ENCODE measurements at places on chromosomes 12 and 14.
A peak's percentile ranks its signal among the peaks of the same experiment; 100 is the strongest.

DNA sequence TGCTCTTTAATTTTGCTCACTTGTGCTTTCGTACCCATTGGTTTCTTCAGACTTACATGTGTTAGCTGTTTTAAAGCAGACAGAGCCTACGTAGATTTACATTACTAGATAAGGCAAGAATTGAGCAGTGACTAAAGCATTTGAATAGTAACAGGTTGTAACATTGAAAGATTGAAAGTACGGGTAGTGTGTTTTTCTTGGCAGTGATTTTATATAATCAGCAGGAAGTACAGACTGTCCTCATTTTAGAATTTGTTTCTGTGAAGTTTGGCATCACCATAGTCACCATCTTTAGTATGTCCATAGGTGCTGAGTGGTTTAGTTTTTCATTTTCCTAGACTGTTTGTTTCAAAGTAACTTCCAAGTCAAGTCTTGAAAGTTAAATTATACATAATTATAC is 14.0 kb downstream of the RTRAF start:
- DNase-seq, result no peak

GRCh38 chr12:59113831-59114615 is 193.7 kb upstream of the LRIG3 start:
- peak; percentile 78 for DNase-seq

- no peak for DNase-seq
Measured at GRCh38 chr12:76407710-76408109, 59.5 kb upstream of the BBS10 start.

GRCh38 chr12:129696926-129697325 is 206.9 kb downstream of the TMEM132D start:
- peak; percentile 4 for DNase-seq

- peak; percentile 37 for DNase-seq
Measured at GRCh38 chr12:3885277-3886094, 12.3 kb upstream of the PARP11 start.

- DNase-seq, result no peak
Measured at GRCh38 chr12:14619741-14620501, 52.2 kb upstream of the PLBD1 start.

GRCh38 chr12:132523576-132524331 is 33.8 kb downstream of the FBRSL1 start:
- peak; percentile 28 for DNase-seq

GRCh38 chr12:94150240-94151121 is 2.1 kb downstream of the PLXNC1 start:
- no peak for DNase-seq

GRCh38 chr12:104682790-104683279 is 226.1 kb downstream of the CHST11 start:
- no peak for DNase-seq

DNA sequence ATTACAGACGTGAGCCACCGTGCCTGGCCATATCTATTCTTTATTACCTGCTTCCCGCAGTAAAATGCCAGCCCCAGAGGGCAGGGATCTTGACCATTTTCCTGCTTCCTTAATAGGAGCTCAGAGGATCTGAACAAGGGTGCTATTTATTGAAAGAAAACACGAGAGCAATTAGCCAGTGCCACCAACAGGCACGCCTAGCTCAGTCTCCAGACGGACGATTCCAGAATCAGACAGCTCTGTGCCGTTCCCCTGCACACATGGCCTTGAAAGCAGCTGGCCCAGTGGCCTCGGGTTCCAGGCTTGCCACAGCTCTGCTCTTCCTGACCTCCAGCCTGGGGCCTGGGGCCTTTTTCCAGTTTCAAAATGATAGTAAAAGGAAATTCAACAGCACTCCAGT is 135.2 kb upstream of the RFLNA start:
- no peak for DNase-seq

DNA sequence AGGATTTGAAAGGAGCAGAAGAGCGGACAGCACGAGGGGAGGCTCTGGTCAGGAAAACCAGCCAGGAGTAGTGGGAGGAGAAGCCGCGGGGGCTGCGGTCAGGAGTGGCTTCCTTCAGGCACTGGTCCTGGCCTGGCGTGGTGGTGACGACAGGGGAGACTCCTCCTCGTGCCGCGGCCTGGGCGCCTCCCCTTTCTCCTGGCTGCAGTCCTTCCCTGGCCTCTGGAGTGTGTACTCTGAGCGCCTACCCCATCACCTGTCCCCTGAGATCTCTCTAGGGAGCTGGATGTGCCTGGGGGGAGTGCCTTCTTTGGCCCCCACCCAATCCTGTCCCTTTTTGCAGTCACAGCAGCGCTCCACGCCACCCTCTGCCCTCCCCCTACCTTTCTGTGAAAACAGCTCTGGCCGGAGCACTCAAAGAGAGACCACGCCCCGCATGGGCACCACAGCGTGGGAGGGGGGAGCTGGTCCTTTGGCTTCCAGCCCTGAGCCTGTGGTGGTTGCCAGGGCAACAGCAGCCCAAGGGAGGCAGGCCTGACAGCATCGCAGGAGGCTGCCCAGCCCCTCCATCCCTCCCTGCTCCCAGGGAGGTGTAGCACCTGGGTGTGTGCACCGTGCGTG is 125.9 kb downstream of the CALM1 start:
- peak; percentile 72 for DNase-seq

DNA sequence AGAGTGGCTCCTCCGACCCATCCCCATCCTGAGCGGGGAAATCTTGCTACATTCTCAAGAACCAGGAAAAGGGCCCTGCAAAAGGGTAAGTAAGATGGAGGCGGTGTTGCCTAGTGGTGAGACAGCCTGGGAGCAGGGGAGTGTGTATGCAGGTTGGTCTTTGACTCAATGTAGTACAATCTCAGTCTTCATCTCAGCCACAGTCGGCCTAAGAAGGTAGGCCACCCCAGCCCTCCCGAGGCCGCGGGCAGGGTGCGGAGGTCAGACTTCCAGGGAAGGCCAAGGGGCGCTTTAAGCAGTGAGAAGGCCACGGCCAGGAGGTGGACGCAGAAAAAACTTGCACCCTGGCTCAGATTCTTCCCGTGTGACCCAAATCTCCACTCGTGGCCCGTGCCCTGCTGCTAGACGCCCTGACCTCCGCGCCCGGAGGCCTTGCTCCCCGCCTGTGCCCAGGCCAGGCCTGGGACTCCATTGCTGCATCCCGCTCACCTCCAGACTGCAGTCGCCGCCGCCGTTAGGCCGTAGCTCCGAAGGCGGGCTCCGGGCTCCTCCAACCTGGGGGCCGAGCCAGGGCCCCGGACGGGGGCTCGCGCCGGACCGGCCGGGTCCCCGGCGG is 435 bp downstream of the FOXM1 start:
- DNase-seq, result peak; percentile 29

GRCh38 chr14:36852981-36853691 is 191.5 kb downstream of the PAX9 start:
- peak; percentile 3 for DNase-seq

GRCh38 chr12:76470028-76470939 is 89.3 kb downstream of the OSBPL8 start:
- peak; percentile 88 for DNase-seq

GRCh38 chr12:4303750-4304149 is 17.3 kb upstream of the TIGAR start:
- DNase-seq, result no peak

- peak; percentile 56 for DNase-seq
Measured at GRCh38 chr12:53217051-53217930, 10.2 kb upstream of the ITGB7 start.

DNA sequence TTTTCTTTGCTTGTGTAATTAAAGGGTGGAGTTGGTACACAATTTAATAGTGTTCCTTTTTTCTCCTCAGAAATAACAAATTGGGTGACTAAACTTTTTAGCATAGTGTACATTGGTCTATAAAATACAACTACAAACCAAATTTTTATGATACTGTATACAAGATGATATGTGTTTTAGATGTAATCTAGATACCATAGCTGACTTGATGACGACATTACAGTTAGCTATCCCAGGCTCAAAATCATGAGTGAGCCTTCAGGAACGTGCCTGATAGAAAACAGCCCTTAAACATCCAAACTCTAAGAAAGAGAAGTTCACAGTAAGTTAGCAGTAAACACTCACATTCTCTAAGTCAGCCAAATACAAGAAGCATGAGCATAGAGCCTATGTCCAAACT is 99.0 kb upstream of the SSTR1 start:
- peak; percentile 29 for DNase-seq

DNA sequence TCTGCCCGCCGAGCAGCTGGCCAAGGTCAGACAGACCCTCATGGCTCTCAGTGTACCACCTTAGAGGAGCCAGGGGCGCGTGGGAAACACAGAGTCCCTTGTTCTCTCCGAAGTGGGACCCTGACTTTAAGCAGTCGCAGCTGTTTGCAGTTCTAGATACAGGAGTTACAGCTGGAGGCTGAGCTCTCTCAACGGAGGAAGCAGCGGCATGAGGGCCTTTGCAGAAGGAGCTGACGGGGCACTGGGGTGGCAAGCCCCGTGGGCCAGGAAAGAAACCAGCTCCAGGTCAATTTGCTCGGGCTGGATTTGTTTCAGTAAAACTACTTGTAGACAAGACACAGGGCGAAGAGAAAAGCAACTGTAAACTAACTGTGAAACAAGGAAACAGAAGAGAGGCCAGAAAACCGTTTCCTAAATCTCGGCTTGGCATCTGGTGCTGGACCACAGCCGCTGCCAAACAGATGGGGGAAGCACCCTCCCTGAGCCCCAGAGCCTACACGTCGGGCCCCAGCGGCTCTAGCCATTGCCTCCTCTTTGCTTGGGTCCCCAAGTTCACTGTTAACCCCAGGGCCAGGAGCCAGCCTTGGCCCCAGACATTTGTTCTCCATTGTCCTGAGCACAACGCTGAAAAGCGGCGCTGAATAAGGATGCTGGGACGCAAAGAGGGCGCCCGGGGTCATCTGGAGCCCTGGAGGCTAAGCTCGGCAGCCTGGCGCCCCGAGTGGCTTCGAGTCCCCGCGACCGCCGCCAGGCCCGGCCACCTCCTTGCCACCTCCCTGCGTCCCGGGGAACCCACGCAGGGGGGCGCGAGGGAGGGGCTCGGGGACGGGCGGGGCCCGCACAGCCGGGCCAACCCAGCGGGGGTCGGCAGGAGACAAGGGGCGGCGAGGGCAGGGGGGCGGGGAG is 914 bp upstream of the PACS2 start:
- no peak for DNase-seq

DNA sequence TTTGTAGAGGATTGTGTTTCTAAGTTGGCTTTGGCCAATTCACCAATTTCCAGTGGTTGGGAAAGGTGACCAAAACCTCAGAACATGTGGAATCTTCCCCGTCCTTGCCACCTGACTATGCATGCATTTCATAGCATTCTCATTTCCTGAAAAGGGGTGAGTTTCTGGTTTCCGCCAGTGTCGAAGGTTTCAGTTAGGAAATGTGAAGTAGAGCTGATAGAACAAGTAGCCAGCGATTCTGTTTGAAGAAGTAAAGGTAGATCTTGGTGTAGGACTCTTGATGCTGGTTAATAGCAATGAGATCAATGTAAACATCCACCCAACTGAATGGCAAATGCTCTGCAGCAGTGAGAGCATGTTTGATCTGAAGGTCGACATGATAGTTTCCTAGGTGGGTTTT is 15.9 kb downstream of the SMOC1 start:
- no peak for DNase-seq

DNA sequence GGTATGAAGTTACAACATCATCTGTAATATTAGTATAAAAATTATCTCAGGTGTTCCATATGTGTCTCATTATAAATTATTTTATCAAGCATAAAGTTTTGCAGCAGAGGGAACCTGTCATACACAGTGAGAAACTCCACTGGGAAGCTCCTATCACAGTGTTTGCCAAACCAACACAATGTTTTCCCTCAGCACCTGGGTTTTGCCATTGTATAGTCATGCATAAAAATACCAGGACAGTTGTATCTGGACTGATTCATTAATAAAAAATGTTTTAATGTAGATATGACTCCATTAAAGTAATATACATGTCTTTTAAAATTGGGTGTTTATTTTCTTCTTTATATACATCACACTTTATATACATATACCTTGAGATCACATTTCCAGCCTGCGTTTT is 56.6 kb downstream of the METTL25 start:
- peak; percentile 0 for DNase-seq

GRCh38 chr12:48985475-48985897 is 7.4 kb downstream of the WNT1 start:
- DNase-seq, result no peak

- DNase-seq, result no peak
Measured at GRCh38 chr14:106347291-106347778, 821.0 kb downstream of the TMEM121 start.

- no peak for DNase-seq
Measured at GRCh38 chr12:132507161-132507538, 17.2 kb downstream of the FBRSL1 start.

DNA sequence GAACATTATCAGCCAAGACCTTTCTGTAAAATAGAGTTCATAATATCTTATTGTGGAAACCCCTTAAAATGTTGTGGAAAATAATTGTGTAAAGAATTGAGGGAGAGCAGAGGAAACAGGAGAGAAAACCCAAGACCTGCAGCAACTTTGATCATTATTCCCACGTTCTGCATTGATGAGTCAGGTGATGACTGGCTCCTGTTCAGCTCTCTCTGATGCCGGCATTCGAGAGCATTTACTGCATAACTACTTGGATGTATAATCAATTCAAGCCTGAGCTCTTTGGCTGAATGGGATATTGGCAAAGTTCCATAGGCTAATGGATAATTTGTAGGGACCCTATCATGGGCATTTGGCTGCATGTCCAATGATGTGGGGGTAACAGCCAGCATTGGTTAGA is 176.3 kb upstream of the ARID2 start:
- DNase-seq, result peak; percentile 6

- no peak for DNase-seq
Measured at GRCh38 chr12:46205294-46205693, 63.5 kb downstream of the SLC38A1 start.

- peak; percentile 6 for DNase-seq
Measured at GRCh38 chr12:70796989-70797388, 123.5 kb downstream of the PTPRR start.

DNA sequence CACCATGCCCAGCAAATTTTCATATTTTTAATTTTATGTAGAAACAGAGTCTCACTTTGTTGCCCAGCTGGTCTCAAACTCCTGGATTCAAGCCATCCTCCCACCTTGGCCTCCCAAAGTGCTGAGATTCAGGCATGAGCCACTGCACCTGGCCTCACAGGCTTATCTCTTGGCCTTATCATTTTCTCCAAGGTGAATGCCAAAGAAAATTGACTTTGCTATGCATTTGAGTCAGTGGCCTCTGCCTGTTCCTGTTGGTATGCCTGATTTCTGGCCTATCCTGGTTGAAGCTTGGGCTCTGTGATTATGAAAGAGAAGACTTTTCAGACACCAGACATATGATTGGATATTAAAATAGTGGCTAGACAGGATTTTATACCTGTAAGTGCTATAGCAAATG is 34.2 kb downstream of the MANSC1 start:
- DNase-seq, result no peak

DNA sequence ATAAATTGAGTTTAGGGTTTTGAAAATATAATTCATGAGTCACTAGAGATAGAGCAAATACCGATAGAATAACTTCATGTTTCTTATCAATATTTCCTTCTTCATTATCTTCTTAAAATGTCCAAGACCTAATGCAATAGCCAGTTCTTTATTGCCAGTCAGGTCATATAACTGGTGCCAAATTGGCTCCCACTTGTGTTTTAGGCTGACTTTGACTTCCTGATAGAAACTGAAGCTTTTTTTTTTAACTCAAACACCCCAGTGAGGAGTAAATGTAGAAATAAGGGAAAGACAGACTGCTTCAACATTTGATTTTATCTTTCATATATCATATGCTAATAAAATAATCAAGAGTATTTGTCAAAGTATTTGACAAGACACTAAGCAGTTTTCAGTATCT is 80.7 kb downstream of the ARMH4 start:
- DNase-seq, result no peak

- no peak for DNase-seq
Measured at GRCh38 chr14:85686908-85687307, 157.0 kb downstream of the FLRT2 start.

- no peak for DNase-seq
Measured at GRCh38 chr12:109773384-109774011, 59.7 kb downstream of the TRPV4 start.
